Activated CD4-positive, alpha-beta T cell treated with anti-CD3 and anti-CD28 coated beads, Interleukin-2, amount 50 U/mL, for 1 hour (primary cell): ENCODE measurements at places on chromosomes 6 and 20.

- DNase-seq, result no peak
These were observed 10.7 kb downstream of the TMEM181 start for GRCh38 chr6:158570681-158570962.

DNA sequence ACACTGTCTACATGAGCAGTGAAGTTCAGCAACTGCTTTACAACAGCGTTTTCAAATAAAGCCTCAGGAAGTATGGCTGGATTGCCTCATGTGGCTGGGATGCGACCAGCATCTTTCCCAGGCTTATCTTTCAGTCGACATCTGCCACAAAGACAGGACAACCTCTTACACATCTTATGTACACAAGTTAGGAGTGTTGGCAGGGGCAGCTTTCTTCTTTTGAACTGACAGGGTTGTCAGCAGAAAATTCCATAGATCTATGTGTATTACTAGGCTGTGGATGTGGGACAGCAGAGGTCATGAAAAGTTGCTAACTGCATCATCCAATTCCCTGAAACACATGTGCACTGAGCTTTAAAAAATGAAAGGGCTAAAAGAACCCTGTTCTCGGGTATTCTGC, 48.1 kb downstream of the PLAGL1 start:
- DNase-seq, result no peak

DNA sequence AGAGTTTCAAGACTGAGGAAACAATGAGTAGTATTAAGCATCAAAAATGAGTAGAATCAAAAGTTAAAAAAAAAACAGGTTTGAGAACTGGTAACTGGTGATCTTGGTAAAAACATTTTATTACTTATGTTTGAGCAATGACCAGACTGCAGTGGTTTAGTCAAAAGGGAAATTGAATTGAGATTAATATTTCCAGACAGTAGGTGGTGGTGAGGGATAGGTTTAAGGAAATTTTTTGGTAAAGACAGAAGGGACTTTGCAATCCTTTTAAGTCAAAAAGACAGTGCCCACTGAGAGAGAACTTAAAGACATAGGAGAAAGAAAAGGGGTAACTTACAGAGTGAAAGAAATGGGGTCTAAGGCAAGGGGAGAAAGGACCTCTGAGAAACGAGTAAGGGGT, 156.9 kb downstream of the ASCC3 start:
- no peak for DNase-seq

- DNase-seq, result no peak
These were observed 45.5 kb upstream of the CD83 start for GRCh38 chr6:14072084-14072483.

- DNase-seq, result no peak
These were observed 460.7 kb downstream of the CBLN4 start for GRCh38 chr20:55544638-55545037.

- no peak for DNase-seq
These were observed 355.4 kb downstream of the CDC5L start for GRCh38 chr6:44742828-44743372.

- no peak for DNase-seq
These were observed 58.8 kb downstream of the TPD52L1 start for GRCh38 chr6:125212377-125212776.

DNA sequence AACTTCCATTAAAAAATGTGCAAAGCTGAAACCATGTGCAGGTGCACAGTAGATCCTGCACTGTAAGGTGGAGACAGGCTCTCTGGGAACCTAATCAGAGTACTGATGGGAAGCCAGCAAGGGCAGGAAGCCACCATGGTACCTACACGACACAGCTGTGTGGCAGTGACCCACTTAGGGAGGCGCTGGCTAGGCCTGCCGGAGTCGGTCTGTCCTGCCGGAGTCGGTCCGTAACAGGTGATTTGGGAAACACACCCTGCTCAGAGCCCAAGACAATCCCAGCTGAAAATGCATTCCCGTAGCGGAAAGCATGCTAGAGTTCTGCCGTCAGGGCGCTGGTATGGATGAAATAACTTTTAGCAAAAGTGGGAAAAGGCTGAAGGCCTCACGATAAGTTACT, 17.2 kb downstream of the TXNDC5 start:
- no peak for DNase-seq

- no peak for DNase-seq
These were observed 39.8 kb upstream of the TGM3 start for GRCh38 chr20:2255926-2256531.

DNA sequence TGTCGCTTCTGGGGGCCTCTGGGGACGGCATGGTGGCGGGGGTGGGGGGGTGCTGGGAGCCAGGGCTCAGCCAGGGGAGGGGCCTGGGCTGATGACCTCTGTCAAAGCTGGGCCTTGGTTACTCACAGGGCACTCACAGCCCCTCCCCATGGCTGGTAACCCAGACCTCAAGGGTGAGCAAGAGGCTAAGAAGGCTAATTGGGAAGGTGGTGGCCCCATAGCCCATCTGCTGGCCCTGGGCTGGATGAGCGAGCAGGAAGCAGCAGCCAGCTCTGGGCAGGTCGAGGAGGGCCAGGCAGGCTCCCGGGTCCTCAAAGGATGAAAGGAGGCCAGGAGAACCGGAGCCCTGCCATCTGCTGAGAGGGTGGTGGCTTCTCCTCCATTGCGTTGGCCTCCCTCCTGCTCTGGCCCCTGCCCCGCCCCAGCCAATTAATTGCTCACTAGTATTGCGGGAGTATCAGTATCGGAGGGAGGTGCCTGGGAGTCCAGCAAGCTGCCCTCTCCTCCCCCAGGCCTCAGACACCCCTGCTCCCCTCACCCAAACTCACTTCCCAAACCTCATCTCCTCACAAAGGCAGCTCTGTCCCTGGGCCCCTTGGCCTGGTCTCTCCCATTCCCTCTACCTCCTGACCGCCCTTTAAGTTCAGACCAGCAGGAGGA, 1.0 kb upstream of the CDSN start:
- DNase-seq, result no peak

- no peak for DNase-seq
These were observed 241 bp upstream of the CFAP206 start for GRCh38 chr6:87407561-87407900.

GRCh38 chr6:108566406-108566805, 5.7 kb downstream of the FOXO3 start:
- no peak for DNase-seq

GRCh38 chr20:45407067-45407745, 883 bp upstream of the DBNDD2 start:
- no peak for DNase-seq

- no peak for DNase-seq
These were observed 9.9 kb downstream of the MAFB start for GRCh38 chr20:40679184-40679583.

- no peak for DNase-seq
These were observed 43.4 kb downstream of the SLC35B3 start for GRCh38 chr6:8391934-8392333.

GRCh38 chr6:54217018-54217417, 91.2 kb upstream of the TINAG start:
- no peak for DNase-seq

DNA sequence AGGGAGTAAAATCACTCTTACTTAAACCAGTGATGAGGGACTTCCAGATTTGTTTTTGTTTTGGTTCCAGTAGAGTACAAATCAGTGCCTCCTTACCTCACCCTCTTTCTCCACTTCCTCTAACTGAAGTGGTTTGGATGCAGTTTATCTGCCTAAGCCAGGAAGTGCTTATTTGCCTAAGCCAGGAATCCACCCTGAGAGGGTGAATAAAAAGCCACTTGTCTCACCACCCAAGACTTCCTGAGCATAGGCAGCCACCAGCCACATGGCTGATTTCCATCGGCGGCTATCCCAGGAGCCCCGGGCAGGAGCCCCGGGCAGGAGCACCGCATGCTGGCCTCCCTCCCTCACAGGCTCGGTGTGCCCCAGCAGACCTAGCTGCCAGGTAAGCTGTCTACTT, 12.0 kb downstream of the LRP11 start:
- DNase-seq, result no peak
